ENCODE measurements at places on chromosomes 1 and 21.
A peak's percentile ranks its signal among the peaks of the same experiment; 100 is the strongest.

GRCh38 chr1:2604844-2605508 lies 18.4 kb downstream of the PRXL2B start:
- no peak for DNase-seq

- peak; percentile 64 for DNase-seq
Observed at GRCh38 chr1:113905435-113905861, 322 bp downstream of the DCLRE1B start.

- DNase-seq = no peak
Observed at GRCh38 chr1:7552402-7552801, 218.7 kb upstream of the VAMP3 start.

DNA sequence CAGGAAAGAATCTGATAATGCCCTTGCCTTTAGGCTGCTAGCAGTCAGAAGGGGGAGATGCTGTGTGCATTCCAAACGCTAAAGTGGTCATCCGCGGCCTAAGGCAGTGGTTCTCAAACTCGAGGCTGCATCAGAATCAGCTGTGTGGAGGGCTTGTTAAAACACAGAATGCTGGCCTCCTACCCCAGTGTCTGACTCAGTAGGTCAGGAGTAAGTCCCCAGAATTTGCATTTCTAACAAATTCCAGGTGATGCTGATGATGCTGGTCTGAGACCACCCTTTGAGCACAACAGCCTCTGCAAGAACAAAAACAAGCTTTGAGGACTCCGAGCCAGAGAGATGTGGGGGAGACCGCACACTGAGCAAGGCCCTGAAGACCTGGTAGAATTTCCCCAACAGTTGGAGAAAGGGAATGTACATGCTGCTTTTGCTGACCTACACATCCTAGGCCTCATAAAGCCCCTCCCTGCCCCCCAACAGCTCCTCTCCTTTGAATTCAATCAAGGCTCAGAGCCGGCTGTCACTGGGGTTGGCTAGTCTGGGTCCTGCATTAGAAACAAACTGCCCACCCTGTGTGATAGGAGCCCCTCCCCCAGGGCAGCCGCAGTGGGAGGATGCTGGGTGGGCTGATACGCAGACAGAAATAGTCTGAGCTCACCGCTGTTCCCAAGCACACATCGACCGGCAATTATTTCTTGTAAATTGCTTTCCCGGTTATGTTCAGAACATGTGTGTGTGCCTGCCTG lies 27.1 kb downstream of the SHISAL2A start:
- no peak for DNase-seq

- DNase-seq = peak; percentile 88
Observed at GRCh38 chr1:63691701-63692425, 82.0 kb upstream of the ROR1 start.

DNA sequence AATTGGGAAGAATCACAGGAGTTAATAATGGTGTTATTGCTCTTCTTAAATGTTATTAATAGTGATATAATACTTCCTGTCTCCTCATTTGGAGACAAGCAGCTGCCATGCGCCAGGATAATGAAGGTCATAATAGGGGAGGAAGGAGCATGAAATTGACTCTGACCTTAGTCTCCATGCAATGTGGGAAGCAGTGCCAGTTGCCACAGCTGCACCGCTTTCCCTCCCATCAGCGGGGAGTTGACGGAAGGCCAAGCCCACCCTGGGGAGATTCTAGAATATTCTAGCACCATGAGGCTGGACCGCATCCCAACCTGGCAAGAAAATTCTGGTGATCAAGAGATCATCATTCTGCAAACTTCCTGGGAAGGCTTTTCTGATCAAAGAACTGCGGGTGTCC lies 11.0 kb upstream of the OLIG1 start:
- DNase-seq = no peak

DNA sequence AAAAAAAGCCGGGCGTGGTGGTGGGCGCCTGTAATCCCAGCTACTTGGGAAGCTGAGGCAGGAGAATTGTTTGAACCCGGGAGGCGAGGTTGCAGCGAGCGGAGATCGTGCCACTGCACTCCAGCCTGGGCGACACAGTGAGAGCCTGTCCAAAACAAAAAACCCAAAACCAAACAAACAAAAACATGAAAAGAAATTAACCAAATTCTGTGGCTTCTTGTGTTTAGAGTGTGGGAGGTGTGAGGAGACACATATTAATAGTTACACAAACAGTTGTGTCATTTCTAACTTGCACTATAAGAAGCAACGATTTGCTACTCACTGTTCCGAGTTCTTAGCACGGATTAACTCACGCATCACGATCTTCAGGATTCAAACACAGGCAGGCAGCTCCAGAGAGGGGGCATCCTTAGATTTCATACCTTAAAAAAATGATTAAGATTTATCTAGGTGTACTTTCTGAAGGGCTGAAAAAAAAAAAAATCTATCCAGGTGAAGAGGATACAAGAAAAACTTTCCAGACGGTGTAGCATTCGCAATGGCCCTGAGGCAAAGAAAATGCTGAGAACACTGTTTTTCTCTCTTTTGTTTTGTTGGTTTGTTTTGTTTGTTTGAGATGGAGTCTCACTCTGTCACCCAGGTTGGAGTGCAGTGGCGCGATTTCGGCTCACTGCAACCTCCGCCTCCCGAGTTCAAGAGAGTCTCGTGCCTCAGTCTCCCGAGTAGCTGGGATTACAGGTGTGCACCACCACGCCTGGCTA lies 713 bp upstream of the HMGCL start:
- peak; percentile 26 for DNase-seq

- no peak for DNase-seq
Observed at GRCh38 chr1:152539901-152540300, 25.6 kb downstream of the CRCT1 start.

- no peak for DNase-seq
Observed at GRCh38 chr21:17491716-17492414, 21.0 kb upstream of the CXADR start.

DNA sequence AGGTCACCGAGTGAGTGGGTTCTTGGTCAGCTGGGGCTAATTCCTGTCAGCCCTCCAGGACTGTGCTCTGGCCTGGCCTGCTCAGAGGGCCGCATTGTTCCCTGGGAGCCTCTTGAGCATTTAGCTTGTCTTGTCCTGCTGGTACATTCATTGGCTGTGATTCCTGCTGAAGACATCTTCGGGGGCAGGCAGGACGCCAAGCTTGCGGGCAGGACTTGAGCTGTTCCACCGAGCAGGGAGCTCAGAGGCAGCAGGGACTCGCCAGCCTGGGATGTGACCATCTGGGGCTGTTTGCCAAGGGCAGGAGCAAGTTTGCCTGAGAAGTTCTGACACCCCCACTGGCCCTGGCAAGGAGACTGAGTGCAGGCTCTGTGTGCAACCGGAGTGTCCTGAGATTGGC lies 7.0 kb upstream of the SLC26A9 start:
- DNase-seq = no peak

DNA sequence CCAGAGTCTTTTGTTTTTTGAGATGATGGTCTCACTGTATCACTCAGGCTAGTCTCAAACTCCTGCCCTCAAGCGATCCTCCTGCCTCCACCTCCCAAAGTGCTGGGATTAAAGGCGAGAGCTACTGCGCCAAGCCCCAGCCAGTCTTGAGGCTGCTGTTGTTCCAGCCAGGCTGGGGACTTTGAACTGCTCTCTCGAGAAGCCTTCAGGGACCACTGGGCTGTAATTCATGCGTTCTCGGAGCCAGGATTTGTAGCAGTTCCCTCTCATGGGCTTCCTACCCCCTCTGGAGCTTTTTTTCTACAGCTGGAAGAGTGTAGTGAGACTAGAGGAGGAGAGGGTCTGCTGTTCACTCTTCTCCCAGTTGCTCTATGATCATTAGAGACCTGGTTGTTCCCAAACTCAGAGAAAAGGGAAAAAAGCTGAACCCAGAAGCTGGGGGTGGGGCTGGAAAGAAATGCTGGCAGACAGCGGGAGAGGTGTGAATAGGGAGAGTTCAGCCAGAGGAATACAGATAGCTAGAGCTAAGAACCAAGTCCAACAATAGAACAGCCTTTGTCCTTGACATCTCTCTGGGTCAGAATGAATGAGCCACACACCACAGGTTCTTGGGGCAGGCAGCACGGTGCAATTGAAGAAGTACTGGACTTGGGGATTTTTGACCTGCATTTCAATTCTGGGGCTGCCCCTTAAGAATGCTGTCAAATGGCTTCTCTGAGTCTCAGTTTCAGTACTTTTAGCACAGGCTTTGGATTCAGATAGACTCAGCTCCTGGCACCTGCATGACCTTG lies 13.2 kb upstream of the SLC41A1 start:
- no peak for DNase-seq

DNA sequence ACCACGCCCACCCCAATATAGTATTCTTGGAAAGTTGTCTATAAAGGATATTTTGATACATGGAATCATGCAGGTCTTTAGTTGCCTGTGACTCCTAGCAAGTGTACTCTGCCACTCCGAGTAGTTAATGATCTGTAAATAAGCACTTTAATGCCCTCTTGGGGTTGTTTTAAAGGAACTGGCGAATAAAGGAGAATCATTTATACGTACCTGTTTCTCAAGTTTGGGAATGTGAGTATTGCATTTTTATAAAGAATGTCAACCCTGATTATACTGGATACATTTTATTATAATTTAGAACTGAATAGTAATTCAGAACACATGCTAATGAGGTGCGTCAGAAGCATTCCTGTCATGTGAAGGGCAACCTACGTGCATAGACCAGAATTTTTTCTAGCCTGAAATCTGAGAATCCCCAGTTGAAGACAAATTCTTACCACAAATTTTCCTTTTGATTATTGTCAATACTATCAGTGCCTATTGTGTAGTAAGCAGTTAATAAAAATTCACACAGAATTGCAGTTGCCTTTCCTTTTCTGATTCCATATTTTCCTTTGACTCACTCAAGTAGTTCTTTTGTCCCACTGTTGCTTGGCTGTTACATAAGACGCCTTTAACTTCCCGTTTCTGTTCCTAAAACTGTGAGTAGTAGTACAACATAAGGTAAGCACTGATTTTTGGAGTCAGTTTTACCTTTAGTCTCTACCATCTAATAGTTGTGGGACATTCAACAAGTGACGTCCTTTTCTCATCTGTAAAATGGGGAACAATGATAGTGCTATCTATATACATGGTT lies 5.1 kb downstream of the AHCYL1 start:
- DNase-seq = no peak

- peak; percentile 50 for DNase-seq
Observed at GRCh38 chr1:87179851-87180519, 148.7 kb upstream of the LMO4 start.

Measured in NCI-H82 (cell line).